ENCODE measurements at places on chromosomes 6 and 20.

- DNase-seq, result no peak
Observed at GRCh38 chr20:17870086-17870740, 98.4 kb downstream of the SNX5 start.

DNA sequence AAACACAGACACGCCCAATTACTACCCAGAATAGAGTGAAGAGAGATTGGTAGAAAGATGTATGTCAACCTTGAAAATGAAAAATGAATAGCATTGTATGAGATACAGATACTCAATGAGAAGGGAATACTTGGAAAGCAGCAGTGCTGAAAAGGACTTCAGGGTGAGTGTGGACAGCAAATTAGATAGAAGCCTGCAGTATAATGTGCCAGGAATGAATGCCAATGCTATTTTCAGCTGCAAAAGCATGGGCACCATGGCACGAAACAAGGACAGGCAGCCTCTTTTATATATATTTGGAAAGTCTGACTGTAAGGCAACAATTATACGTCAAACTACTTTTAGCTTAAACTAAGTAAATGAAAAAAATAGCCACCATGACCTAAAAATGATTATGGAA is 118.2 kb downstream of the PTCHD4 start:
- no peak for DNase-seq

DNA sequence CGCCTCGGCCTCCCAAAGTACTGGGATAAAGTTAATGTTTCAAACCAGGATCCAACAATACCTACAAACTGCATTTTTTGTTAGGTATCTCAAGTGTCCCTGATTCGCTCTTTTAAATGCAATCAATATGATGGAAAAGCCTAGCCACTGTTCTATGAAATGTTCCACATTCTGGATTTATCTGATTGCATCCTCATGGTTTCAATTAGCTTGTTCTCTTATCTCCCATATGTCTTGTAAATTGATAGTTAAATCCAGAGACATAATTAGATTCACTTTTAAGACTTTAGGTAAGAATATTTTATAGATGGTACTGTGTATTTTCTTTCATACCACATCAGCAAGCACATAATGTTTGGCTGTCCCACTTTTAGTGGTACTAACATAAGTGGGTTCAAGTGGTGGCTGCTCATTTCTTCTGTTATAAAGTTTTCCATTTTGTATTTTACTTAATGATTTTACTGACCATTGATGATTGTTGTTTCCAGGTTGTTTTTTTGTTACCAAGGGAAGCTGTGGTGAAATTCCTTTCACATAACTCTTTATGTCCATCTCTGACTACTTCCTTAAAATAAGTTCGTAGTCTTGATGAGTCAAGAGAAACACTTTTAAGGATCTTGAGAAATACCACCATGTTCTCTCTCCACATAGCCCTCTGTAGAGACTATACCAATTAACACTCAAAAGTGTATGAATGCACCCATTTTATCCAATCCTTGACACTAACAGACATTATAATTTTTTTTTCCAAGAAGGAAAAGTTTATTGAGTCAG is 40.5 kb downstream of the RNGTT start:
- no peak for DNase-seq

DNA sequence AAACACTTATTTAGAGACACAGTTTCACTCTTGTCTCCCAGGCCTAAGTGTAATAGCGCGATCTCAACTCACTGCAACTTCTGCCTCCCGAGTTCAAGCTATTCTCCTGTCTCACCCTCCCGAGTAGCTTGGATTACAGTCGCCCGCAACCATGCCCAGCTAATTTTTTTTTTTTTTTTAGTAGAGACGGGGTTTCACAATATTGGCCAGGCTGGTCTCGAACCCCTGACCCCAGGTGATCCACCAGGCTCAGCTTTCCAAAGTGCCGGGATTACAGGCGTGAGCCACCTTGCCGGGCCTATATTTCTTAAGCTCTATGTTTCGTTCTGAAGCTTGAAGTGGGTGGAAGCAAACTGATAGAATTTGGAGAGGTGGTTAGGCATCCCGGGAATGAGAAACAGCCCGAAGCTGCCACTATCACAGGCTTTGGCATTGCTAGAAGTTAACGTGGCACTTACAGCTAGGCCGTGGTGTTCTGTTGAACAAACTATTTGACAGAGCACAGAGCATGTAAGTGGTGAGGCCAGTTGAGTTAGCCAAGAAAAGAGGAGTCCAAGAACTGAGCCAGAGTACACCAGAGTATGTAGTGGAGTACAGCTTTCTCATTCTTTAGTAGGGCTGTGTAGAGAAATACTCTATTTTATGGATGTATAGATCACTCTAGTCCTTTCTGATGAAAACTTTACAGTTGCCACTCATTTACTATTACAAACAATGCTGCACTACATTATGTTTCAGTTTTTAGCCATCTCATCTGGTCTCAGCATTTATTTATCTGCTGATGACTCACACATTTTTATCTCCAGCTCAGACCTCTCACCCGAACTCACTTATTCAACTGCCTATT is 62.0 kb upstream of the HFE start:
- no peak for DNase-seq

DNA sequence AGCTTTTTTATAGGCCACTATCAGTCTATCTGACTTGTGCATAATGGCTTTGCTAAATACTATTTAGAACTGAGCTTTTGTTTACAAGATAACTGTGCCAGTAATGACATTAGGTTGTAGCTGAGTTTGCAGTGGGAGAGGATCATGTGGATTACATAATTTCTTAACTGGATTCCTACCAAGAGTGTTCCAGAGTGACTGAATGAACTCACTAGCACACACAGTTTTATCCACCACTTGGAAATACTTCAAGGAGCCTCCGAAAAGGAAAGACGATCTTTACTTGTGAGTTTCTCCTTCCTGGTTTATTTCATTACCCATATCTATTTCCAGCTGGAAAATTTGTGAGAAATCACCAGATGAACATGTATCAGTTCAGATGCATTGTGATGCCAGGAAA is 10.9 kb upstream of the SYNE1 start:
- DNase-seq, result no peak

DNA sequence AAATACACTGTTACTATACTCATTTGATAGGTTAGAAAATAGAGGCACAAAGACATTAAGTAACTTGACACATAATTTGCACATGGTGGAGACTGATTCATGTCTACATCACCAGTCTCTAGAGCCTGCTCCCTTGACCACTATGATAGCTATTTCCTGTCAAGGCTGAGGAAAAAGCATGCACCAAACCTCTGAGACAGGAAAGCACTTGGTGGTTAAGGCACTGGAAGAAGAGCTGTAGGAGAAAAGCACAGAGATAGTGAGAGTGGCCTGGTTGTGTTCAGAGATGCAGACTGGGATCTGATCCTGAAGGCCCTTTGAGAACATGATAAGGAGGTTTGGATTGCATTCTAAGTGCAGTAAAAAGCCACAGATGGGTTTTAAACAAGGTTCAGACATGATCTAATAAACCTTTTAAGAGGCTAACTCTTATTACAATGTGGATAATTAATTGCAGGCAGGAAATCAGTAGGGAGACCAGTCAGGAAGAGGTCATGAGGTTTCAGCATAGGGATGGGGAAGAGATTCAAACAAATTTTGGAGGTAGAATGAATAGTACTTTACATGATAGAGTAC is 168.9 kb downstream of the PHF3 start:
- no peak for DNase-seq
